ENCODE measurements at places on chromosomes 7 and 10.

- DNase-seq = no peak
Observed at GRCh38 chr7:5211730-5212482, 21.9 kb downstream of the WIPI2 start.

DNA sequence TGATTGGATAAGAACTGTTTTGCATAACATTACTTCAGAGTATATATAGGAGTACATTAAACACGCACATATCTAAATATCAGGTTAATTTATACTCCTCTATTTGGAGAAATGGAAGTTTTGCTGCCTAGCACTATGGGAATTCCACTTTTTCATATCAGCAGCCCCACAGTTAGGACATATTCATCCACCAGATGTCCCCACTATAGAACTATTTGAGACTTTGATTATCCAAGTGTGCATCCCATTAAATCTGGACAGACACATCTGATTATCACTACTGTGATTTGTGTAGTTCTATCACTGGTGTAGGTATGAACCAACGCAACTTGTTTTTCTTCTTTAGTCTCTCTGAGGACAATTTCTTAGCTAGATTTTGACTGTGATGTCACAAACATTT, 345.7 kb downstream of the THSD7A start:
- no peak for DNase-seq

- DNase-seq = peak; percentile 69
Observed at GRCh38 chr7:78151229-78151628, 352.7 kb downstream of the PHTF2 start.

- DNase-seq = no peak
Observed at GRCh38 chr7:158067219-158067930, 520.2 kb downstream of the PTPRN2 start.
